Motor neuron (in vitro differentiated cells): ENCODE measurements at places on chromosomes 7 and 10. TPM values are rescaled to one million over a fixed set of nuclear protein-coding genes. Genes with fewer than 3 reads are reported as not detected.

The NKX1-2 gene
- not detected in 2 replicates for total RNA-seq

- no peak for ATAC-seq
These were observed 157.3 kb upstream of the AUTS2 start for GRCh38 chr7:69440976-69441375.

DNA sequence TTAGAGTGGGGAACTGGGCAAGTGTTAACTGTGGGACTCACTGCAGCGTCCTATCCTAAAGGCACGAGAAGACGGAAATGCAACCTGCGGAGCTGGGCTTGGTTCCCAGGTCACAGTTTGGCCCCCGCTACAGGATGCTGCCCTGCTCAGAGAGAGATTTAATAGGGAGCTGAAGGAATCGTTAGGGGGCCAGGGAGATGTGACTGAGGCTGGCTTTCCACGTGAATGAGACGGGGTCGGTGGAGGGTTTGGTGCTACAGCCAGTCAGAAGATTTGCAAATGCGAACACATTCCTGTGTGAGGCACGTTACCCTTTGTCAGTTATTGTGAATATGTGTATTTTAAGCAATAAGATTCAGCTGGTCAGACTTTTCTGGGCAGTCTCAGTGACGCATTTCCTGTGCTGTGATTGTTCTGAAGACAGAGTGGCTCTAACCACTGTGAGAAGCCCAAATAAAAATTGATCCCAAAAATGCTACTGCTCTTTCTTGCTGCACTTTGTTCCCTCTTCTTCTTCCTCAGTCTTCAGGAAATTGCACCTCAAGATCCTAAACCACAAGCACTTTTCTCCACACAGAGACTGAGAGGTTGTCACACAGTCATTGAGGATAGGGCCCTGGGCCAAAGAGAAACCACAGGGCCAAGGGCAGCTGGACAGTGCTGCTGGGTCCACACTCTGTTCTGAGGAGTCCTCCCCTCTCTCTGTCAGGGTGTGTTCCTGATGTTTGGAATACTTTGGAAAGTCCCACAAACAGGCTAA is 21.2 kb downstream of the CYP17A1 start:
- ATAC-seq = peak; percentile 86

The MAT1A gene
- total RNA-seq = 0.26 TPM in 1 of 2 replicates, not detected in the other

DNA sequence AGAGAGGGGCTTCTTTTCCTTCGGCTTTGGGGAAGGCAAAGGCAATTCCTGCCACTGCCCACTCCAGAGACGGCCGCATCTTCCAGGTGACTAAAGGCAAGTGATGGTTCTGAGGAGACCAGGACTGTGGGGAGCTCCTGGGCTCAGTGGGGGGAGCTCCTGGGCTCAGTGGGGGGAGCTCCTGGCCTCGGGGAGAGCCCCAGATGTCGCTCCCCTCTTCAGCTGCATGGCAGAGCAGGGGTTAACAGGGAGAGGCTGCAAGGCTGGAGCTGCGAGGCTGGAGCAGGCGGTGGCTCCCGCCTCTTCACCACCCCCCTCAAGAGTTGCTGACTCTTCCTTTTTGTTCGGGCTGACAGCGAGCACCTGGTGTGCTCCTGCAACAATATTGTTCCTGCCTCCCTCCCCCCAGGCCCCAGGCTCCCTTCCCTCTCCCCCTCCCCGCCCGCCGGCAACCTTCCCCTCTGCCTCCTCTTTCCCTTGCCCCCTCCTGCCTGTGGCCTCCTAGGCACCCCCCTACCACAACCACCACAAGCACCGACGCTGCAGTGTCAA is 56.3 kb upstream of the LBX1 start:
- peak; percentile 68 for ATAC-seq

GRCh38 chr7:142585425-142585824 is 163.8 kb upstream of the PRSS1 start:
- no peak for ATAC-seq

- ATAC-seq = no peak
These were observed 96.1 kb downstream of the DNAJC1 start for GRCh38 chr10:21907436-21907835.

DNA sequence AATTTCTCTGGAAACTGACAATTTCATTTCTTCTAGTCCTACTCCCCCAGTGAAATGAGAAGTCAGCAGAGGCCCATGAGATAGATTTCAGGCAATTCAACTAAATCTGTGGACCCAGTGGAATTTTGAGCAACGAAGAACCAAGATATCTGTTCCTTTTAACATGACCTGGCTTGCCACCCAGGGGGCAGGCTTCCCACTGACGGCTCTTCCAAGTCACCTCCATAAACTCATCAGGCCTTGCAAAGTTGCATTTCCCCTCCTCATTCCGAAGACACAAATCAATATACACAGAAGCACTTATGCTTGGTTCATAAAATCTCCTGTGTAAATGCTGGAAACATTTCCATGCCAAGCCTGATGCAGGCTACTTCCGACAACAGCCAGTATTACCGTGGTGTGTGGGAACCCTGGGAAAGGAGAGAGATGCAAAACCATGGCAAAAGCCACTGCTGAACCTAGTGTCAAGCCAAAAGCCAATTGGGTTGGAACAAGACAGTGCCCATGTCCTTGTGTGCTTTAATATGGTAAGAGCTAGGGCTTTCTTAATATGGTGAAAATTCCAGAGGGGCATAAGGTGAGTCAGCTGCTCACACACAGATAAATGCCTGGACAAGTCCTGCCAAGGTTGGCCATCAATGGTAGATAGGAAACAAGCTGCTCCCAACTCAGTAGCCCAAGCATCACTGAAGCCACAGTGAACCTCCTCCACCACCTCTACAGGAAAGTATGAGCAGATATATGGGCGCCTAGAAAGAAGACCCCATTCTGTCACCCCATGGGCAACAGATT is 1.6 kb downstream of the FRMD4A start:
- ATAC-seq = no peak

GRCh38 chr10:92573091-92573797 is 649 bp downstream of the IDE start:
- no peak for ATAC-seq

GRCh38 chr7:14806891-14807290 is 95.7 kb downstream of the DGKB start:
- no peak for ATAC-seq

DNA sequence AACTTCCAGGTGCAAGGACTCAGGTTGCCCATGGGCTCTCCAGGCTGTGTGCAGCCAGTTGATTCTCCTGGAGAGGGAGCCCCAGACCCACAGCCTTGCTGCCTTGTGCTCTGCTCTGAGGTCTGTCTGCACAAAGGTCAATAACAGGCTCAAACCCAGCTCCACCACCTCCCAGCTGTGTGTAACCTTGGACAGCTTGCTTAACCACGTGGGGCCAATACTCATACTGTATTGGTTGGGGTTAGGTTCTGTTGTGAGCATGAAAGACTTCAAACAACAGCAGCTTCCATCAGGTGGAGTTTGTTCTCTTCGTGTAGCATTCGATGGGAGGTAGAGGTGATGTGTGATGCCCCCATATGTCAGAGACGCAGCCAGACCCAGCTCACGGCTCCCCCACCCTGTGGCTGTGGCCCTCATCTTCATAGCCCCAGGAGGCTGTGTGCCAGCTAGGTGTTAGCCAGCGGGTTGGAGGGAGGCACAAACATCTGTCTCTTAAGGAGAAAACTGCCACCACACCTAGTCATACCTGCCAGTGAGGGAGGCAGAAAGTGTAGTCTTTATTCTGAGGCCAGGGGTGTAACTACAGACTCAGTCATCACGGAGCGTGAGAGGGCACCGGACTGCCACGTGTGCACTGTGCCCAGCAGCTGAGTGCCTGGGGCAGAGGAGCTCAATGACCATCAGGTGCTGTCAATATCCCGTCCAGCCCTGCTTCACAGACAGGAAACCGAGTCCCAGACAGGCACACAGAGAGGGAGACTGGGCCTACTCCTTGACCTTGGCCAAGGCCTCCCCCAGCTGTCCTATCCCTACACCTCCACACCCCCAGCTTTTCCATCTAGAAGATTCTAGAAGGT is 8.1 kb upstream of the POLD2 start:
- peak; percentile 69 for ATAC-seq

DNA sequence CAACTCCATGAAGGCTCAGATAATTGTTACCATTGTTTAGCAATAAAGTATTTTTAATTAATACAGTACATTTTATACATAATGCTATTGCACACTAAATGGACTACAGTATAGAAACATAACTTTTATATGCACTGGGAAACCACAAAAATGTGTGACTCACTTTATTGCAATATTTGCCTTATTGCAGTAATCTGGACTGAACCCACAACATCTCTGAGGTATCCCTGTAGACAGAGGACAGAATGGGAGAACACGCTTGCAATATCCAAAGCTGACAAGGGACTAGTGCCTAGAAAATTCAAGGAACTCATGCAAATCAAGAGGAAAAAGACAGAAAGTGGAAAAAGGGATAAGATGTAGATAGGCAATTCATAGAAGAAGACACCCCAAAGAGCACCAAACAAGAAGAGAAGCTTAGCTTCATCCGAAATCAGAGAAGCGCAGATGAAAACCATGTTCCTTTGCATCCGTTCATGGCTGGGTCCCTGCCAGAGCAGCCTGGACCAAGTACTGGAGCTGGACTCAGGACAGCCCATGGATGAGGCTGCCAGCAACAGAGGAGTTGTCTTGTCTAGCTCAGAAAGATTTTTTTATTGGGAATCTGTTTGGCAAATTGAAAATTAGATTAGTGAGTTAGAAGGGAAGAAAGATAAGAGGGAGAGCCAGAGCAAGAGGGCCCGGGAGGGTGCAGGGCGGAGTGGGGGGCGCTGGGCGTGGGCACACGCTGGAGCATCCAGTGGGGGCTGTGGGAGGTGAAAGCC is 16.0 kb upstream of the GALNTL5 start:
- no peak for ATAC-seq

The MMD2 gene
- 0.09 TPM in 1 of 2 replicates, not detected in the other for total RNA-seq

The GIMAP7 gene
- total RNA-seq = not detected in 2 replicates

- no peak for ATAC-seq
These were observed 50.5 kb downstream of the CDK6 start for GRCh38 chr7:92785923-92786322.

- ATAC-seq = no peak
These were observed 21.9 kb upstream of the GDF10 start for GRCh38 chr10:47278152-47278473.

The PRSS37 gene
- 0.34 and 0.73 TPM in 2 replicates for total RNA-seq

GRCh38 chr7:73976761-73977618 is 51.0 kb upstream of the ELN start:
- ATAC-seq = peak; percentile 88

GRCh38 chr7:55565681-55566080 is 6.6 kb downstream of the VOPP1 start:
- no peak for ATAC-seq

- ATAC-seq = no peak
These were observed 4.8 kb upstream of the LSM8 start for GRCh38 chr7:118179191-118179590.

The CYP3A5 gene
- total RNA-seq = 3.5 and 5.9 TPM in 2 replicates

The LIPF gene
- total RNA-seq = 0.53 and 0.66 TPM in 2 replicates

- no peak for ATAC-seq
These were observed 276.9 kb downstream of the BAMBI start for GRCh38 chr10:28954211-28954610.
